Spinal cord (tissue), 10 donors: ENCODE measurements at places on chromosomes 3 and 15. TPM values are rescaled to one million over a fixed set of nuclear protein-coding genes. Genes with fewer than 3 reads are reported as not detected.

STIMATE gene
- 65.6 TPM for total RNA-seq

GLDN gene
- 34.7 TPM for total RNA-seq

CAPN3 gene
- total RNA-seq = 34.6 TPM

RPL32 gene
- 2,331 TPM for total RNA-seq

ANKRD63 gene
- total RNA-seq = 0.28 TPM

B3GALNT1 gene
- 52.8 TPM for total RNA-seq

MUSTN1 gene
- 189 TPM for total RNA-seq

MAGEL2 gene
- total RNA-seq = 11.1 TPM

SIDT1 gene
- total RNA-seq = 49.6 TPM

ABHD2 gene
- 75.7 TPM for total RNA-seq

- DNase-seq = no peak
- peaks cover 6% of the 10 kb centered on the region for H3K36me3 ChIP-seq
- H3K27me3 ChIP-seq = no peaks in the 10 kb centered on the region
- H3K27ac ChIP-seq = no peak overlapping the region
- no peak overlapping the region for H3K4me3 ChIP-seq
These were observed 1.9 kb downstream of the VILL start for GRCh38 chr3:37992271-37993066.

GRCh38 chr15:59208613-59209249, 2.1 kb downstream of the LDHAL6B start:
- H3K27ac ChIP-seq = no peak overlapping the region
- no peaks in the 10 kb centered on the region for H3K27me3 ChIP-seq
- no peaks in the 10 kb centered on the region for H3K4me1 ChIP-seq
- H3K36me3 ChIP-seq = peaks cover 7% of the 10 kb centered on the region

DNA sequence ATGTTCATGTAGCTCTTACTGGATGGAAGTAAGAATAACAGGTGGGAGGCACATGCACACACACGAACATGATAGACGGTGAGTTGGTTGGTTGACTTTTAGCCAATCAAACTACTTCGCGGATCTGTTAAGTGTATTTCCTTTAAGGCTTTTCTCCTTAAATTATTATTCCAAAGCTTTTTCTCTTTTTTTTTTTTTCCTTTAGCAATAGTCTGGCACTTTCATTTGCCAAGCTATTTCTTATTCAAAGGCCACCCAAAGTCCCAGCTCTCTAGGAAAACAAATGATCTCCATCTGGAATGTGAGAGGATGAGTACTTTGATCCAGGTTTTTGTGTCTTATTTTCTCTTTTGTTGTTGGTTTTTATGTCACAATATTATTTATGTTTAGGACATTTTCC, 141.1 kb downstream of the TPRG1 start:
- H3K36me3 ChIP-seq = no peaks in the 10 kb centered on the region
- no peak overlapping the region for H3K4me3 ChIP-seq
- peak; percentile 79 for DNase-seq

- H3K36me3 ChIP-seq = peaks cover 6% of the 10 kb centered on the region
- H3K27me3 ChIP-seq = no peaks in the 10 kb centered on the region
- peaks cover 3% of the 10 kb centered on the region for H3K4me1 ChIP-seq
These were observed 25.4 kb downstream of the METTL6 start for GRCh38 chr3:15401936-15402335.

DNA sequence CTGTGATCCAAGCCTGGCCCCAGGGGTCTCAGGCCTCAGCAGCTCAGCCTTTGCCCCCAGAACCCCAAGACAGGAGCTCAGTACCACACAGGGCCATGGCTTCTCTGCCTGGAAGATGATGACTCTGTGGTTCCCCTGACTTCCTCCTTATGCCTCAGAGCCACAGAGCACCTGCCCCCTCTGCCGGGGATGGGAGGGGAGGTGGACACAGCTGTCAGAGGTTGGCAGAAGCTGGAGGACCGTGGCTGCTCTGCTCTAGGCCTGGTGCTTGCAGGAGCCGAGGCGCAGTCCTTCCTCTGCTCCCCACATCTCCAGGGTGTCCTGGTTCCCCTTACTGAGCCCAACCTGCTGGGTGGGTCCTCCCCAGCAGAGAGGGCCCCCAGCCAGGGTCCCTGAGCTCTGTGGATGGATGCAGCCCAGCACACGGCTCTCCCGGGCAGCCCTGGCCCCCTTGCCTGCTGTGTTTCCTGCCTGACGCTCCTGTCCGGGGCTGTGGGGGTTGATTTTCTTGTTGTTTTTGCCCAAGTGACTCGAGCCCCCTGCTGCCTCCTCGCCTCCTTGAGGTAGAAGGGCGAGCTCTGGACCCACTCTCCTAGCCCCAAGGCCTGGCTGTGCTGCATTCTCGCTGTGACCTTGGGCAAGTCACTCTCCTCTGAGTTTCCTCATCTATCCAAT, 36.6 kb downstream of the PSTPIP1 start:
- H3K36me3 ChIP-seq = peaks cover 30% of the 10 kb centered on the region
- peaks cover 66% of the 10 kb centered on the region for H3K4me1 ChIP-seq
- no peak for DNase-seq
- H3K4me3 ChIP-seq = no peak overlapping the region
- H3K27me3 ChIP-seq = no peaks in the 10 kb centered on the region
- no peak overlapping the region for H3K27ac ChIP-seq

- no peaks in the 10 kb centered on the region for H3K27me3 ChIP-seq
- H3K36me3 ChIP-seq = peaks cover 7% of the 10 kb centered on the region
- peaks cover 6% of the 10 kb centered on the region for H3K4me1 ChIP-seq
- H3K27ac ChIP-seq = no peak overlapping the region
- no peak for DNase-seq
These were observed 10.5 kb downstream of the NKTR start for GRCh38 chr3:42610976-42611375.

GRCh38 chr3:127999509-128000106, 52.6 kb upstream of the SEC61A1 start:
- no peaks in the 10 kb centered on the region for H3K4me1 ChIP-seq
- no peaks in the 10 kb centered on the region for H3K27me3 ChIP-seq
- no peaks in the 10 kb centered on the region for H3K36me3 ChIP-seq
- no peak overlapping the region for H3K4me3 ChIP-seq
- H3K27ac ChIP-seq = no peak overlapping the region

DNA sequence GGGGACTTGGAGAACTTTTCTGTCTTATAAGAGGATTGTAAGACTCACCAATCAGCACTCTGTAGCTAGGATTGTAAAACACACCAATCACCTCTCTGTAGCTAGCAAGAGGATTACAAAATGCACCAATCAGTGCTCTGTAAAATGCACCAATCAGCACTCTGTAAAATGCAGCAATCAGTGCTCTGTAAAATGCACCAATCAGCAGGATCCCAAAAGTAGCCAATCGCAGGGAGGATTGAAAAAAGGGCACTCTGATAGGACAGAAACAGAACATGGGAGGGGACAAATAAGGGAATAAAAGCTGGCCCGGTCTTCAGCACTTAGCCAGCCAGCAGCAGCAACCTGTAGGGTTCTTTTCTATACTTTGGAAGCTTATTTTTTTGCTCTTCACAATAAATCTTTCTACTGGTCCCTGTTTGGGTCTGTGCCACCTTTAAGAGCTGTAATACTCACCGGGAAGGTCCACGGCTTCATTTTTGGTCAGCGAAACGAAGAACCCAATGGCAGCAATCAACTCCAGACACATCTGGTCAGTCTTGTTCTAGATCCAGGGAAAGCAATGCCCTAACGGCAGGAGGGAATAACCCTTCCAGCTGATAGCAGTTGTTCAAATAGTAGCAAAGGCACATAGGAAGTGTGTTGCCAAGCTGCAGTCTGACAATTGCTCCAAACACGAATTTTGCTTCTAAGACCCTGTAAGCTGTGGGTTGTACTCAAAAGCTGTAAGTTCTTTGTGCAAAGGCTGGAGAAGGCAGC, 135.6 kb downstream of the TJP1 start:
- no peak overlapping the region for H3K4me3 ChIP-seq
- peaks cover 18% of the 10 kb centered on the region for H3K4me1 ChIP-seq
- H3K36me3 ChIP-seq = peaks cover 3% of the 10 kb centered on the region

DNA sequence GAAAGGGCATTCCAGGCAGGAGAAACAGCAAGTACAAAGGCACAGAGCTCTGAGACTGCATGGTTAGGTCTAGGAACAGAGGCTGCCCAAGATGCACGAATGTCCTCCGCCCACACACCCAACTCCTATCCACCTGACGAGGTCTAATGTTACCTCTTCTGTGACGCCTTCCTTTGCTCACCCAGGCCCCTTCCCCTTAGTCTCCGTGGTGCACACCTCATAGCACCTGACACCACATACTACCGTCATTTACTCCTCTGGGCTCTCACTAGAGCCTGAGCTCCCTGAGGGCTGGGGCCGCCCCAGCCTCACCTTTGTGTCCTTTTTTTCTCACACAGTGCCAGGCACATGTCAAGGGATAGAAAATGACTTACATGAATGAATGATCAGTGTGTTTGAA, 31.0 kb upstream of the RASGRF1 start:
- H3K27ac ChIP-seq = no peak overlapping the region
- H3K27me3 ChIP-seq = no peaks in the 10 kb centered on the region
- DNase-seq = no peak

GRCh38 chr15:72933976-72934375, 118.3 kb upstream of the NEO1 start:
- no peaks in the 10 kb centered on the region for H3K36me3 ChIP-seq
- peaks cover 6% of the 10 kb centered on the region for H3K4me1 ChIP-seq
- no peaks in the 10 kb centered on the region for H3K27me3 ChIP-seq
- H3K4me3 ChIP-seq = no peak overlapping the region
- no peak overlapping the region for H3K27ac ChIP-seq

- H3K27me3 ChIP-seq = no peaks in the 10 kb centered on the region
- no peaks in the 10 kb centered on the region for H3K4me1 ChIP-seq
- no peaks in the 10 kb centered on the region for H3K36me3 ChIP-seq
- no peak overlapping the region for H3K27ac ChIP-seq
These were observed 194.0 kb upstream of the SLITRK3 start for GRCh38 chr3:165390166-165390565.

- no peak for DNase-seq
- no peaks in the 10 kb centered on the region for H3K27me3 ChIP-seq
- H3K4me1 ChIP-seq = no peaks in the 10 kb centered on the region
- no peak overlapping the region for H3K4me3 ChIP-seq
These were observed 278.4 kb downstream of the UACA start for GRCh38 chr15:70484993-70485392.

- H3K4me3 ChIP-seq = no peak overlapping the region
- H3K4me1 ChIP-seq = no peaks in the 10 kb centered on the region
- peaks cover 6% of the 10 kb centered on the region for H3K36me3 ChIP-seq
- no peak overlapping the region for H3K27ac ChIP-seq
- no peak for DNase-seq
These were observed 33.4 kb downstream of the MASP1 start for GRCh38 chr3:187257992-187258692.

DNA sequence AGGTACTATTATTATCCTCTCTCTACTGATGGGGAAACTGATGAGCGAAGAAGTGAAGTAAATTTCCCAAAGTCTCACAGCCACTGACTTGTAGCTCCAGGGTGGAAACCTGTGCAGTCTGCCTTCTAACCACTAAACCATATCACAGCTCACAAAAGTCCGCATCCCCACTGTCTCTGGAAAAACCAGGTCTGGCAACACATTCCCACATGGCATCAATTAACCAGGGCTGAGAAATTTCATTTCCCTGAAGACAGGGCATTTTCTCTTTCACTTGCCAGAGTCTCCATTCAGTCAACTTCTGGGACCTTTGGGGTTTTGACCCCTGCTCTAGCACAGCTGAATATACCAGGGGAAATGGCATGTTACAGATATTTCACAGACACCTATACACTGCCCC, 26.5 kb downstream of the FBXO40 start:
- no peaks in the 10 kb centered on the region for H3K36me3 ChIP-seq
- no peak for DNase-seq
- no peaks in the 10 kb centered on the region for H3K27me3 ChIP-seq
- H3K4me3 ChIP-seq = no peak overlapping the region
- H3K4me1 ChIP-seq = no peaks in the 10 kb centered on the region

GRCh38 chr3:55604846-55605245, 117.7 kb upstream of the WNT5A start:
- no peaks in the 10 kb centered on the region for H3K36me3 ChIP-seq
- H3K4me1 ChIP-seq = peaks cover 3% of the 10 kb centered on the region
- H3K27me3 ChIP-seq = no peaks in the 10 kb centered on the region
- DNase-seq = no peak
- H3K27ac ChIP-seq = no peak overlapping the region

DNA sequence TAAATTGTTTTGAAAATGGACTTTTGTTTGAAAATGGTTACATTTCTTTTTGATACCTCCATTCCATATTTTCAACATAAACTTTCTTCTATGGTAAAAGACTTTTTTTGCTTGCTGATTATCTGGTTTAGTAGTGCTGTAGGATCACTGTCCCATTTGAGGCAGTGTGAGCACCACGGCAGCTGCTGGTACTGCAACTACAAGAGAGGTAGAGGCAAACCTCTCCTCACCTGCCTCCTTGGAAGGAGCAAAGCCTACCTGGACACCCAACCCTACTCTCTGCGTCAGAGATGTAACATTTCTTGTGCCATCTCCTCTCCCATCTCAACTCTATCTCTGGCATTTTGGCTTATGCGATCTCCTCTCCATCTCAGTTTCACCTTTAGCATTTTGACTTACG, 460.1 kb downstream of the SHQ1 start:
- no peak for DNase-seq
- H3K4me3 ChIP-seq = no peak overlapping the region
- H3K27me3 ChIP-seq = no peaks in the 10 kb centered on the region
- H3K27ac ChIP-seq = no peak overlapping the region

- no peak overlapping the region for H3K27ac ChIP-seq
- H3K4me1 ChIP-seq = peaks cover 4% of the 10 kb centered on the region
- DNase-seq = no peak
These were observed 52.3 kb downstream of the PTPRG start for GRCh38 chr3:61613666-61614065.

- H3K36me3 ChIP-seq = no peaks in the 10 kb centered on the region
- no peak for DNase-seq
- H3K4me1 ChIP-seq = no peaks in the 10 kb centered on the region
- H3K27ac ChIP-seq = peak overlapping the region; percentile 17
These were observed 1.1 kb downstream of the KLHL6 start for GRCh38 chr3:183554377-183554776.

GRCh38 chr3:99678896-99679295, 40.5 kb downstream of the COL8A1 start:
- H3K4me1 ChIP-seq = no peaks in the 10 kb centered on the region
- H3K4me3 ChIP-seq = no peak overlapping the region
- DNase-seq = no peak
- H3K36me3 ChIP-seq = no peaks in the 10 kb centered on the region
